ENCODE measurements at places on chromosomes 7 and 10. TPM values are rescaled to one million over a fixed set of nuclear protein-coding genes. Genes with fewer than 3 reads are reported as not detected.

TFPI2 gene
- total RNA-seq: not detected

PRKG1 gene
- total RNA-seq: not detected

TRIM74 gene
- not detected for total RNA-seq

AHCYL2 gene
- total RNA-seq: 8.1 TPM

HYAL4 gene
- not detected for total RNA-seq

HOXA7 gene
- total RNA-seq: not detected

ABCB1 gene
- total RNA-seq: 8.9 TPM

PRR15 gene
- not detected for total RNA-seq

CYP2C8 gene
- total RNA-seq: not detected

TMEM270 gene
- not detected for total RNA-seq

SPDYE2 gene
- not detected for total RNA-seq

TDRD1 gene
- 0.05 TPM for total RNA-seq

DNA sequence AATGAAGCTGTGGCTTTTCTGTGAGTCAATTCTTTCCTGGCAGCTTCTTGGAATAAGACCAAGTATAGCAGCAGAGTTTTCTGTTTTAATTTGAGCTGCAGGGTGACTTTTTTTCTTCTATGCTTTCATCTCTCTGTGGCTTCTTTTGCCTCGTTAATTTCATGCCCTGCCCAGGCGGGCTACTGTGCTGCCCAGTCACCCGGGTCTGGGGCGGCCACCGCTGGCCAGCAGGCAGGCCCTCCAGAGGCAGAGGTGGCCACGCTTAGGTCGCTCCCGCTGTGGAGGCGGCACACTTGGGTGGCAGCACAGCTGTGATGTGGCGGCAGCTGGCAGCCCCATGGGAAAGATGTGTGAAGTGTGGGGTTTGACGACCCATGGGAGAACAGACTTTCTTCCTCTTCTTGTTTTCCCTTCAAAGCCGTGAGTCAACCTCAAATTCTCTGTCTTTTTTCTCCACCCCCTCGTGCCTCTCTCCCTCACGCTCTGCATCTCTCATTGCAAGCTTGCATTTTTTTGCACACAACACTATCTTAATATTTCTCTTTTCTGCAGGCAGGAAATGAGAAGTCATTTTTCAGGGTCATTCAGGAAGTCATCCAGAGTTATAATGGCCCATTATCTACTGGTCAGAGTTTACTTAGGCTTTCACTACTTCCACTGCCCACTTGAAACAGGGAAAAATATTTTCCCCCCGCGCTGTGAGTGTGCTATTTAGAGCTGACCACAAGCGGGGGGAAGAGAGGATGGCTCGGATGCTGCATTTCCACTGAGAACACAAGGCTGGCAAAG is 67.8 kb downstream of the EGFR start:
- no peak overlapping the region for H3K27ac ChIP-seq
- H3K27me3 ChIP-seq: peaks cover 7% of the 10 kb centered on the region

GRCh38 chr10:51911723-51912122 is 212.3 kb upstream of the CSTF2T start:
- H3K4me1 ChIP-seq: no peaks in the 10 kb centered on the region
- H3K36me3 ChIP-seq: no peaks in the 10 kb centered on the region
- H3K27me3 ChIP-seq: peaks cover 2% of the 10 kb centered on the region
- H3K4me3 ChIP-seq: no peak overlapping the region

GRCh38 chr10:129277084-129277483 is 190.0 kb upstream of the MGMT start:
- H3K27ac ChIP-seq: no peak overlapping the region
- no peak overlapping the region for H3K4me3 ChIP-seq
- DNase-seq: no peak
- H3K27me3 ChIP-seq: peaks cover 15% of the 10 kb centered on the region
- peaks cover 7% of the 10 kb centered on the region for H3K4me1 ChIP-seq
- H3K36me3 ChIP-seq: peaks cover 1% of the 10 kb centered on the region

GRCh38 chr7:2309889-2310331 is 4.3 kb downstream of the SNX8 start:
- no peaks in the 10 kb centered on the region for H3K27me3 ChIP-seq
- no peak for DNase-seq
- H3K4me3 ChIP-seq: no peak overlapping the region

- no peak overlapping the region for H3K27ac ChIP-seq
- peaks cover 2% of the 10 kb centered on the region for H3K4me1 ChIP-seq
- peaks cover 10% of the 10 kb centered on the region for H3K36me3 ChIP-seq
- no peaks in the 10 kb centered on the region for H3K27me3 ChIP-seq
- no peak for DNase-seq
Observed at GRCh38 chr7:30562498-30562897, 32.2 kb upstream of the GARS1 start.

- no peaks in the 10 kb centered on the region for H3K4me1 ChIP-seq
- H3K27me3 ChIP-seq: no peaks in the 10 kb centered on the region
- H3K27ac ChIP-seq: no peak overlapping the region
Observed at GRCh38 chr7:21617916-21618390, 75.1 kb downstream of the DNAH11 start.

GRCh38 chr10:3096149-3096548 is 28.8 kb downstream of the PFKP start:
- H3K4me3 ChIP-seq: peak overlapping the region; percentile 5
- peak overlapping the region; percentile 74 for H3K27ac ChIP-seq
- H3K4me1 ChIP-seq: peaks cover 59% of the 10 kb centered on the region
- no peak for DNase-seq
- peaks cover 71% of the 10 kb centered on the region for H3K36me3 ChIP-seq

GRCh38 chr10:79155301-79156081 is 86.7 kb downstream of the ZMIZ1 start:
- no peaks in the 10 kb centered on the region for H3K36me3 ChIP-seq
- H3K4me1 ChIP-seq: peaks cover 1% of the 10 kb centered on the region
- H3K27ac ChIP-seq: no peak overlapping the region
- no peaks in the 10 kb centered on the region for H3K27me3 ChIP-seq
- no peak for DNase-seq
- no peak overlapping the region for H3K4me3 ChIP-seq

DNA sequence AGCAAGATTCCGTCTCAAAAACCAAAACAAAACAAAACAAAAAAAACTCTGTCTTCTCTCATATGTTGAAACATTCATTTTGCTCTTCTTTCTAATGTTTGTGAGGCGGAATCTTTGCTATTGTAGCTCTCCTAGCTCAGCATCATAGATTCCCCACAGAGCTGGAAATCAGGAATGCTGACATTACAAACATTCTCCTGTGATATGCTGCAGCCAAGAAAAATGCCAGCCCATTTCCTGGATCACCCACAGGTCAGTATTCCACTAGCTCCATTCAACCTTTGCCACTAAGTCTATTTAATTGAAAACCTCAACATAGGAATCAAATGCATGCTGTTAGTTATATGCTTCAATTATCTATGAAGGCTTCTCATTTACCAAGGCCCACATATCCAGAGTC is 186.3 kb downstream of the IPMK start:
- peaks cover 3% of the 10 kb centered on the region for H3K27me3 ChIP-seq
- no peak overlapping the region for H3K4me3 ChIP-seq
- no peak overlapping the region for H3K27ac ChIP-seq
- H3K36me3 ChIP-seq: no peaks in the 10 kb centered on the region

DNA sequence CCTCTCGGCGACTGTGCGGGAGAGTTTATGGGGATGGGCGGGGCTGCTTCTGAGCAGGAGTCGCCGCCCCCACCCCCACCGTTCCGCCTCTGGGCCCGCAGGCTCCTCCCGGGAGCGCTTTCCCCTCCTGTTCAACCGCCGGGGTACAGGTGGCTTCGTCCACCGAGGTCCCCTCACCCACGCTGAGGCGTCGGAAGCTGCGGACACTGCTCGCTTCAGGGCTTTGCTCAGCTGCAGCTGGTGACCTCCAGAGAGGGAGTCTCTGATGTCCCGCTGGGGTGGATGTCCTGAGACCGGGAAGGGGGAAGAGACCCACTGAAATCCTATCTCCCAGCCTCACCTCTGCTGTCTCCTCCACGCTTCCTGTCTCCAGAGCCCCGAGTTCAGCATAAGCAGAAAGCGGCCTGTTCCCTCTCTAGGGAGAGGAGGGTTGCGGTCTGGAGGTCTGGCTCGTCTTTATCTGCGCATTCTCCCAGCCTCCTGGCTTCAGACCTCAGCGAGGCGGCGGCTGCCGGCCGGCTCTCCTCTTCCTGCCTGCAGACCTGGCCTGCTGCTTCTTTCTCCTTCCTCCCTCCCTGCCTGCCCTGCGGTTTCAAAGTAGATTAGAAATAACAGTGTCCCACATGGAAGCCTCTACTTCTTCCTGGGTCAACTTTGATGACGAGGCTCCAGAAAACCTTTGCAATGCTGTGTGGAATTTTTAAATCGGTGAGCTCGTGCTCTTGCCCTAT is 1.8 kb downstream of the CYP2E1 start:
- no peak for DNase-seq
- peak overlapping the region; percentile 52 for H3K4me3 ChIP-seq
- H3K36me3 ChIP-seq: no peaks in the 10 kb centered on the region
- peaks cover 10% of the 10 kb centered on the region for H3K4me1 ChIP-seq

- DNase-seq: no peak
- no peak overlapping the region for H3K27ac ChIP-seq
- H3K4me1 ChIP-seq: no peaks in the 10 kb centered on the region
- no peak overlapping the region for H3K4me3 ChIP-seq
Observed at GRCh38 chr7:110593355-110593754, 497.6 kb upstream of the LRRN3 start.

GRCh38 chr7:37921876-37922275 is 1.4 kb downstream of the EPDR1 start:
- peak overlapping the region; percentile 76 for H3K4me3 ChIP-seq
- no peaks in the 10 kb centered on the region for H3K36me3 ChIP-seq
- H3K4me1 ChIP-seq: peaks cover 15% of the 10 kb centered on the region
- no peak overlapping the region for H3K27ac ChIP-seq

DNA sequence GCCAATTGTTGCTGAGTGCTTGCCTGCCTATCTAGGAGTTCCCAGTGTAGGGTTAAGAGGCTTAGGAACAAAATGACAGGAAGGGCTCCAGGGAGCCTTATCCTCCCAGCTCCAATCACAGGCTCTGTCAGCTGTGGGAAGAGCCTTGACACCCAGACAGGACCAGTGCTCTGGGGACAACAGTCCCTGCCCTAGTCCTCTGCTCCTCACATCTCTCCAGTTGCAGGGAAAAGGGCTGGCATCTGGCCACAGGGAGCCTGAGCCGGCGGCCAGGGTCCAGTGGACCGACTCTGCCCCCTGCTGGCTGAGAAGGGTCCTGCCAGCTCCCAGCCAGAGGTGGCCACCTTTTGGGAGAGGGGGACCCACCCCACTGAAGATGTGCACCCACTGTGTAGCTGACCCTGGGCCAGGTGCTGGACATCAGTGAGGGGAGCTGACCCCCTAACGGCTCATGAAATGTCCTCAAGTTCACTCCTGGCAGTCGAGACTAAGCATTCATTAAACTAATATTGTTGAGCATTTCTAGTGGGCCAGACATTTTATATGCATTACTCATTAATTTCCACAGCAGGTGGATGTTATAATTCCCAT is 17.6 kb downstream of the DNAJB12 start:
- peaks cover 63% of the 10 kb centered on the region for H3K4me1 ChIP-seq
- peaks cover 53% of the 10 kb centered on the region for H3K36me3 ChIP-seq
- H3K27ac ChIP-seq: peak overlapping the region; percentile 84
- peak; percentile 71 for DNase-seq
- no peak overlapping the region for H3K4me3 ChIP-seq

All from activated CD8-positive, alpha-beta T cell treated with anti-CD3 and anti-CD28 coated beads for 36 hours (primary cell).